AG10803 (cell line): ENCODE measurements at places on chromosomes 5 and 9.

GRCh38 chr9:73532985-73533384 is 381.3 kb downstream of the ANXA1 start:
- DNase-seq, result no peak

DNA sequence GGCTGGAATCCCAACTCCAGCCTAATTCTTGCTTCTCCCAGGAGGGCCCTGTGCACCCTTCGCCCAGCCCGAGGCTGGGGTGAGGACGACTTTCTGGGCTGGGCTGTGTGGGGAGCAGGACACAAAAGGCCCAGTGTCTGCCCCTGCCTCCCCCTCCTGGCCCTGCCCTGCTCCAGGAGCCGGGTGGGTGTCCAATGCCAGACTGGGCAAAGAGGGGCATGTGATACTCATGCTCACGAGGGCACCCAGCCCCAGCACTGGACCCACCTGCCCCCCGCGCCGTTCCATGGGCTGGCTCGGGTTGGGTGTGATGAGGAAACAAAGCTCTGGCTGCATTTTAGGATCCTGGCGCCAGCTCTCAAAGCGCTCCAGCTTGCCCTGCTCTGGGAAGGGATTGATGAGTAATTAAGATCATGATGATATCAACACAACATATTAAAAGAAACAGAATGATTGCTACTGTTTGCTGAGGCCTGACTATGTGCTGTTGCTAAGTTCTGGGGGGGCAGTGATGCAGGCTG is 30.7 kb downstream of the LHX2 start:
- no peak for DNase-seq

DNA sequence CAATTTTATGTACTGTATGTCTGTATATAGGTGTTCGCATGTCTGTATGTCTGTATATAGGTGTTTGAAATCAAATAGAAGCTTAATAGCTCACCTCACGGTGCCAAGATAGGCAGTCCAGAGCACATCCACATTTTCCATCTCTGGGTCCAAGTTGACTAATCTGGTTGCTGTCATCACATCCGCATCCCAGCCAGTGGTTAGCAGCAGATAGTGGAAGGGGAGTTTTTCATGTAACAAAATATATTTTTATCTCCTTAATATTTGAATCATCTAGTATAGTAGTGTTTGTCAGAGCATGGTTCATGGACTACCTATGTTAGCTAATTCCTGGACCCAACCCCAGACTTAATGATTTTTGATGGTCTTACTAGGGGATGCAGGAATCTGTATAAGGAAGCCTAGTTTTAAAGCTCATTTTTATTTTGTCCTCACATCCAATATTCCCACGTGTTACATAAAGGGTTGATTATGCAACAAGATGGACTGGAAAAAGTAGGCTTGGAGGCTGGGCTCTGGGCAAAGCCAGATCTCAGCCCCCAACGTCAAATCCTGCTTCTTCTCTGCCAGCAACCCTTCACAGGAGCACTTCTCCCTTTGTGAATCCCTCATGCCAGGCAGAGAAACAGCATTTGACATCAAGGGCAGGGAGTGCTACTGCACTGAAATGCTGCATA is 219.7 kb downstream of the ZSWIM6 start:
- DNase-seq, result no peak

DNA sequence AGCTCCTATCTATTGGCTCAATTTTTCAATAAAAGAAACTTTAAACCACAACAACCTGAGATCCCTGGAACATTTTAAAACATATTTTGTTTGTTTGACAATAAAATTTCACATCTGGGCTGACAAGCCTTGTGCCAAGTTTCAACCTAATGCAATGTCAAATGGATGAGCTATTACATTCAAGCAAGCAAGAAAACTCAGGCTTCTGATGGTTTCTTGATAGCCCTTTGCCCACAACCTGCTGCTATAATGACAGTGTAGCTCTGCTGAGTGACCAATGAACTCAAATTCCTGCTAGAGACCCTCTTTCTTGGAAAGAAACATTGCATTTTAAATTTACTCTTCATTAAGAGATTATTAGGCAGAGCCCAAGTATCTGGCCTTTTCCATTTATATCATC is 472.9 kb downstream of the ARHGEF28 start:
- no peak for DNase-seq

DNA sequence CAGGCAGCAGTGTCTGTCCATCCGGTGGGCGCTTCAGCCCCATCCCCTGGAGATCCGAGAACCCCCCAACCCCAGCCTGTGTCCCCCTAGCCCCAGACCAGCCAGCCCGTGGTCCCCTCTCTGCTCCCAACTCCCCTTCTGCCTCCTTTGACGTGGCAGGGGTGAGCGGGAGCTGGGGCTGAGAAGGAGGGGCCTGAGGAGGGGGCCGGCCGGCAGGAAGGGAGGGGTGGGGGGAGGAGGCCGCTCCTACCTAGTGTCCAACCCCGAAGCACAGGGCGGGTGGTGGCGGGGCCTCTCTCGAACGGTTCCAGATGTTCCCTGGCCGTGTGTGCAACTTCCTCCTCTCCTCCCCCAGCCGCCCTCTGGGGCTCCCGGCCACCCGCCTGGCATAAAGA is 31.0 kb downstream of the GOLGA2 start:
- peak; percentile 94 for DNase-seq

GRCh38 chr5:91077623-91078022 is 305.5 kb downstream of the ARRDC3 start:
- DNase-seq, result no peak

- no peak for DNase-seq
These were observed 78.1 kb downstream of the RAPGEF1 start for GRCh38 chr9:131661568-131662288.

- DNase-seq, result no peak
These were observed 6.8 kb upstream of the S1PR3 start for GRCh38 chr9:88984543-88984883.

DNA sequence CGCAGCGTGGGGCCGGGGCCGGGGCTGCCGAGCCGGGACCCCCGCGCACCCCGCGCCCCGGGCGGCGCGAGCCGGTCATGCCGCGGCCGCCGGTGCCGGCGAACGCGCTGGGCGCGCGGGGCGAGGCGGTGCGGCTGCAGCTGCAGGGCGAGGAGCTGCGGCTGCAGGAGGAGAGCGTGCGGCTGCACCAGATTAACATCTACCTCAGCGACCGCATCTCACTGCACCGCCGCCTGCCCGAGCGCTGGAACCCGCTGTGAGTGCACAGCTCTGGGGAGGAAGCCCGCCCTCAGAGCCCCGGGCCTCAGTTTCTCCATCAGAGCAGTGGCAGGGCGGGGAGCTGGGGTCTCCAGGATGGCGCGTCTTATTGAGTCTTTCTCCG is 335 bp downstream of the GALNT12 start:
- no peak for DNase-seq

DNA sequence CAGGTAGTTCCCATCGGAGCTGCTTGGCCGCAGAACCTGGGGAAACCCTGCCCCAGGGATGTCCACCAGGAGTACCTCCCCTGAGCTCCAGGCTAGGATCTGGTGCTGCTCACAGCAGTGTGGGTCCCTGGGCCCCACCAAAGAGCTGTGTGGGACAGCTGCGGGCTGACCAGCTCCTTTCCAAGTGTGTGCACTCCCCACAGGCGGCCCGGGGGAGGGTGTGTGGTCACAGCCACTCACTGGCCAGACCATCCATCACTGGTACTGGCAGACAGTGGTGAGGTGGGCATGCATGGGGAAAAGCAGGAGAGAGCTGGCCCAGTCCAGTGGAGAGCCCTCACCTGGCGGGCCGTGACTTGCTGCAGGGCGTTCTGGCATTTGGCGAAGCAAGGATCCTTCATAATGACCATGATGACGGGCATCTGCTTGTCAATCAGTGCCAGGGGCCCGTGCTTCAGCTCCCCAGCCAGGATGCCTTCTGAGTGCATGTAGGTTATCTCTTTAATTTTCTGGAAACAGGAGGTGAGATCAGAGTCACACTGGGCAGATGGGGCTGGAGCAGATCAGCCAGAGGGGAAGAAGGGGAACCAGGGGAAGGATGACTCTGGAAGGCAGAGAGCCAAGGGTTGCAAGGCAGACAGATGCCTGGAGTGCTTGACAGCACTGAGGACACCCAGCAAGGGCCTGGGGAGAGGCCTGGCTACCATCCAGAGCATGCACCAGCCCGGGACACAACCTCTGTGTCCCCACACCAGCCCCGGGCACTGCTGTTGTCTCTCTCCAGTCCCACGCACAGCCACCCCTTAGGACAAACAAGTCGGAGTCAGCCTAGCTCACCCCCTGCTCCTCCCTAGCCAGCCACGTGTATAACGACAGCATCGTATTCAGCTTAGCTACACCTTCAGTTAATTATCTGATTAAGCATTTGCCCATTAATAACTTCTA is 12.8 kb upstream of the MAPK9 start:
- DNase-seq, result no peak

- no peak for DNase-seq
These were observed 6.8 kb downstream of the RPL12 start for GRCh38 chr9:127444283-127444920.

DNA sequence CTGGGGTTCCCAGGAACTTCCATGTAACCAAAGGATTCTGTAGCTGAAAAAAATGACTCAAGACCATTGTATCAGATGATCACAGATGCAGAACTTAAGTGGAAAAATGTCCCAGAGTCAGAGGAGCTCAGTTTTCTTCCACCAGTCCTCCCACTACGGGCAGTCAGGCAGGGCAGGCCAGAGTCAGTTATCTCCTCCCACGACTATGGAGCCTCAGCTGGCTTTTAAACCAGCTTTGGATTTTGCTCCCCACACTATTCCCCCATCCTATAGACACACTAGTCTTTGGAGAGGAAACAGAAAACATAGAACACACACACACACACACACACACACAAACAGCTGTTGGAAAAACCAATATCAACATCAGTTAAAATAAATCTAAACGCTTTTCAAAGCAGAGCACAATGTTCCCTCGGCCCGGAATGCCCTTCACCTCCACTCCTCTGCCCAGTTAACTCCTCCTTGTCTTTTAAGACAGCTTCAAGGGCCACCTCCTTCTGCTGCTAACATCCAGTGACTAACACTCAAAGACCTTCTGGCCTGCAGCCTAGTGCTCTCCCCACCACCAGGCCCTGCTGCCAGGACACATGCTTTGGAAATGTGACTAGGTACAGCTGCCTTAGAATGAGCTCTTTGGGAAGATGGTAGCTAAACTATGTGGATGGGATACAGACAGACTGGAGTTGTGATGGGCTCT is 56.8 kb downstream of the NIPAL4 start:
- peak; percentile 95 for DNase-seq

DNA sequence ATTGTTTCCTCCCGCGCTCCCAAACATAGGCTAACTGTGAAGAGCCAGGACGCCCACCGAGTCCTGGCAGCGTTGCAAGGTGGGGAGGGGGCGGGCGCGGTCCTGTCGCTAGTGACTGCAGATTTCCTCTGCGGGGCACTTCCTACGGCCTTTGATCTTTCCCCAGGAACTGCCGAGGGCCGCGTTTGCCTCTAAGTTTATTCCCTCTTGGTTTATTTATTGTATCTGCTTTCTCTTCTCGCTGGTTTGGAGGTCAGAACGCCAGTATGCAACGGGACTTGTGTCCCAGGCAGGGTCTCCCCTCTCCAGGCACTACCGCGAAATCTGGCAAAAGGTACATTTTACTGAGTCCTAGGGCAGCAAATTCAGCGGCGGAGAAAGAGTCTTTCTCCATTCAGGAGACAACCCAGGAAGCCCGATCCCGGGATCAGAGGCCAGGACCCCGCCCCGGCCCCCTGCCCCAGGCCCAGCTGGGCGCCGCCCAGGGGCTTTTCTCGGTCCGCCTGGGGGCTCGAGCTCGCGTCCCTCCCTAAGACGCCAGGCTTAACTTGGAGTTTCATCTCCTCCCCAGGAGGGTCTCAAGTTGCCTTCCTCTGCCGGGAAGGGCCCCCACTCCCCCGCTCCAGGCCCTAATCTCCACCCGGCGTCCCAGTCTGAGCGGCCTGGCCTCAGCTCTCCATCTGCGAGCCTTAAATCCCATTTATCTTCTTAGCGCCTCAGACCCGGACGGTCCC is 884 bp upstream of the EGFLAM start:
- no peak for DNase-seq

DNA sequence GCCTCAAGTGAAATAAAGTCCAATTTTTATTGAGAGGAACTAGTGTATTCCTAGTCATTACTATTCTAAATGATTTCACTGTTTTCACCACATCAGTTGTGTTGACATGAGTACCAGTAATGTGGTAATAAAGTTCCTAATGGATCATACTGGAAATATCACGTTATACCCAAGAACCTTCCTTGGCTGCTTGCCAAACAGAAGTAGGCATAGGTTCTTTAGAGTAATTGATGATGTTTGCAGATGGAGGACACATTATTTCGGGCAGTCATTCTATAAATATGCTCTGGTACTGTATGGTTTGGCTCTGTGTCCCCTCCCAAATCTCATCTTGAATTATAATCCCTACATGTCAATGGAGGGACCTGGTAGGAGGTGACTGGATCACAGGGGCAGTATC is 15.1 kb downstream of the SNCAIP start:
- DNase-seq, result no peak

DNA sequence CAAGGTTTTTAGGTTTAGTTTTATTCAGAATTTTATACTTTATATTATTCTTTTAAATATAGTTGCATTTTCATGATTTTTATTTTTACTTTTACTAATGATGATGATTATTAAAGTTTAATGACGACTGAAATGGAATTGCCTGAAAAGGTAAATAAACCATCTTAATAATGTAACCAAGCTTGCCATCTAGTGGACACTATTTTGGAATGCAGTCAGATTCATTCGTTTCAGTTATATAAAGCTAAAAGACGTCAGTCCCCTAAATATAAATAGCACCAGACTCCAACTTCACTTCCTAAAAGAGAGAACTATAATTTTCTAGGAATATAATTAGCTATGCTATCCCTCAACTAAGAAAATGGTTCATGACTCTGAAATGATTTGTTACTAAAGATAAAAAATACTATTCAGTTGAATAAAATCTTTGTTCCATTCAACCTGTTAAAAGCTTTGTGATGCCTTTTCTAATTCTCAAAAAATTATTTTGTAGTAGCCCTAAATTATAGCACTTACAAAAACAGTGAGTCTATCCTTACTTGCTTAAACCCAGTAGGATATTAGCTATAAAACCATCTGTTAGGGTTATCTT is 19.9 kb downstream of the ABITRAM start:
- DNase-seq, result peak; percentile 65

DNA sequence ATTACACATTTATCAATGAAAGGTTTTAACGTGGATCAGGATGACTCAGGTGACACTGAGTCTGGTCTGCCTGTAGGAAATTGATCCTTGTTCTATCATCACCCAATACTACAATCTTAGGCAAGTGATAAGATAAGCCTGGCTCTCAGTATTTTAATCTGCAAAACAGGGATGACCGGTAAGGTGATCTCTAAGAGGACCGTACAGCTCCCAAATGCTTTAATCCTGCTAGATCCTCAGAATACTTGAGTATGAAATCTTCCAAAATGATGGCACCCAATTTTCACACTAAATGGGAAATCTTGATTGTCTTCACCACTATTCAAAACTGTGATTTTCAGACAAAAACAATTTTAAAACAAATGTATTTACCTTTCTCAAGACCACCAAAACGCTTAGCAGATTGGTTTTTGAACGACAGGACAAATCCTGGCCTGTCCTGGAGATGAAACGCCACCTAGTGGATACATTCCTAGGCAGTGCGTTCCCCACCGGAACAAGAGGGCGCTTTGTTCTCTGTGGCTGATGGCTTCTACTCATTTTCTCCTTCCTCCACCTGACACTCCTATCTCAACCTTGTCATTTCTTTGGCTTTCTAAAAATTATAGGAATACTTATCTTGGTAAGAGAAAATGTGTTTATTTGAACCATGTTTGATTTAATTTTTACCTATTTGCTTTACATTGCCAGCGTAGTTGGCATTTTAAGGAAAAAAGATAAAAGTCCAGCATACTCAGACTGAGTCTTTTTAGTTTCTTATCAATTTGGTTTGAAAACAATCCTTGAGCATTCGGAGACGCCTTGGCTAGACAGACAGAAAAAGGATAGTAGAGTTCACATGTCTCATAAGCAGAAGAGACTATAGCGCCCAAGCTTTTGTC is 41.2 kb upstream of the VCAN start:
- DNase-seq, result peak; percentile 61
